ENCODE measurements at places on chromosomes 3 and 15.

DNA sequence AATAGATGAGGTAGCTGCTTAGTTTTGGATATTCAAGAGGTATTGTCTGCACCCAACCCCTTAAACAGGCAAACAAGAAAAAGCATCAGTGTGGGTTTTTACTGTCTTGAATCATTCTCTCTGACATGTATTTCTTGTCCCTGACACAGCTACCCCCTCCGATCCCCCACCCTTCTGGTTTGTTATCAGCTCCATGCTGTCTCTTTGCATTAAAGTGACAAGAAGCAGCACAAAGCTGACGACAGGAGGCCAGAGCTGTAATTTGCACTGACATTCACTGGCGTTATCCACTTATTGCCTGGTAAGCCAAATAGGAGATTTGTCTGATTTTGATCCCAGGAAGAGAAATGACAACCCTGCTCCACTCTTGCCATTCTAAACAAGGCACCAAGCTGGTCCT, 83.3 kb upstream of the SNRK start:
- no peak for DNase-seq

- DNase-seq = no peak
Observed at GRCh38 chr15:80580106-80580505, 115.0 kb upstream of the ABHD17C start.

- DNase-seq = no peak
Observed at GRCh38 chr15:39616731-39617455, 36.0 kb downstream of the THBS1 start.

DNA sequence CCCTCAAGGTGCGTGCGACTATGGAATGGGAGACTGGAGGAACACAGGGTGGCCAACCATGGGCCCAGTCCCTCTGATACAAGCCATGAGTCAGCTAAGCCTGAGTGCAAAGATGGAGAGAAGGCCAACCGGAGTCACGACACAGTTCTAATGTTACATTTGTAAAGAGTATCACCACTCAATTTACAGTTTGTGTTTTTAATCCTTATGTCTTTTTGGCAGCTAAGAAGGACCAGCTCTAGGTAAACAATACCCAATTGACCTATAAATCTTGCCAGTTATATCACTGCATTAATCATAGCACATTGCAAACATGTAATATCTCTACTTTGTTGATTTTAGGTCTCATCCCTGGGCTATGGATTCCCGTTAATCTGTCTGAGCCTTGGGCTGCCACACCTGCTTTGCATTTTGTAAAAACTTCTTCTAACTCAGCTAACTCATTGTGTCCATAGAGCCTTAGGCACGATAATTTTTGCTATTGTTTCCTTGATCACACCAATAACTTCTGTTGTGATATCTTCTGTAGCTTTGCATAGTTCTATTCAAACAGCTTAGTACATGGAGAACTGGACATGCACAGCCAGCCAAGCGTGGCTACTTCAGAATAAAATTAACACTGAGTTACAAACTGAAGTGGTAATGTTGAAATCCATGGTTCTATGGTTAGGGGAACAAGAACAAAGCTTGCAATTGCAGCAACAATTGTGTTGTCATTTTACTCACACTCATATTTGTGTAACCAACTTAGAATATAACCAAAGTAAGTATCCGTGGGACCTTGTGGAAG, 50.3 kb downstream of the LSM3 start:
- no peak for DNase-seq

DNA sequence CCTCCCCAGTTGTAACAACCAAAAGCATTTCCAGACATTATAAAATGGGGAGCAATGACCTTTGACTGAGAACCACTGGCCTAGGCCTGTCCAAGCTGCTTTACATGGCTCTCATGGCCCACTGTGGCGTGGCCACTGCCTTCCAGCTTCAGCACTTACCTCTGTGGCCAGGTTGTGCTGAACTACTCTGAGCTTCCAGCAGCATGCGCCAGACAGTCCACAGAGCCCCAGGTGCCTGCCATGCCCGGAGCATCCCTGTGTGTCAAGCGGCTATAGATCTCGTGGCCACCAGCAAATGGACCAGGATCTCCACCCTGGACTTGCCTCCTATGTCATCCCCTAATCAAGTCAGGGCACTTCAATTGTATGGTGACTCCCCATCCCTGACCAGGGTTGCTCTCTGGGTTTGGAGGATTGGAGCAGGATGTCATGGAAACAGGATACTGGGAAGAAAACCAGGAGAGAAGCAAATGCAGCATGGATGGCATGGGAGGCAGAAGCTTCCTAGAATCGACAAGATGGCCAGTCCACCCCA, 199.7 kb downstream of the UACA start:
- DNase-seq = no peak

- DNase-seq = no peak
Observed at GRCh38 chr3:60651799-60652198, 599.5 kb downstream of the FHIT start.

GRCh38 chr3:146152834-146153233, 8.2 kb downstream of the PLOD2 start:
- no peak for DNase-seq

DNA sequence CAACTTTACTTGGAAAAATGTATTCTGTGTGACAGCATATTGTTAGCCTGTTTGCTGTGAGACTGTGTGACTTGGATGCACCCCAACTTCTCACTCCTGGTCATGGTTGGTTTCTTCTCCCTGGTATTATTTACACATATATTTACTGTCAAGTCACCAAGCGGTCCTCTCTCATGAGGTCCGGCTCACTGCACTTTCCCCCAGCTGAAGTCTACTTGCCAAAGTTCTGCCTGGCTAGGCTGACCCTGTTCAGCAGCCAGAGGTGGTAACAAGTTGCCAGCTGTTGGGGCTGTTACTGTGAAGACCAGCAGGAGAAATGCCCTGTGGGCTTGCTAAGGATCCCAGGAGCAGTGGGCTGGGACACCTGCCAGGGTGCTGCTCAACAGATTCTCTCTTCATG, 337.5 kb downstream of the MFSD1 start:
- DNase-seq = no peak

All from globus pallidus (tissue), 1 donor.